CD4-positive, alpha-beta T cell treated with Interleukin-4 for 4 hours (primary cell): ENCODE measurements at places on chromosomes 1 and 21.

- no peak for DNase-seq
Measured at GRCh38 chr21:15343066-15343465, 278.3 kb upstream of the NRIP1 start.

DNA sequence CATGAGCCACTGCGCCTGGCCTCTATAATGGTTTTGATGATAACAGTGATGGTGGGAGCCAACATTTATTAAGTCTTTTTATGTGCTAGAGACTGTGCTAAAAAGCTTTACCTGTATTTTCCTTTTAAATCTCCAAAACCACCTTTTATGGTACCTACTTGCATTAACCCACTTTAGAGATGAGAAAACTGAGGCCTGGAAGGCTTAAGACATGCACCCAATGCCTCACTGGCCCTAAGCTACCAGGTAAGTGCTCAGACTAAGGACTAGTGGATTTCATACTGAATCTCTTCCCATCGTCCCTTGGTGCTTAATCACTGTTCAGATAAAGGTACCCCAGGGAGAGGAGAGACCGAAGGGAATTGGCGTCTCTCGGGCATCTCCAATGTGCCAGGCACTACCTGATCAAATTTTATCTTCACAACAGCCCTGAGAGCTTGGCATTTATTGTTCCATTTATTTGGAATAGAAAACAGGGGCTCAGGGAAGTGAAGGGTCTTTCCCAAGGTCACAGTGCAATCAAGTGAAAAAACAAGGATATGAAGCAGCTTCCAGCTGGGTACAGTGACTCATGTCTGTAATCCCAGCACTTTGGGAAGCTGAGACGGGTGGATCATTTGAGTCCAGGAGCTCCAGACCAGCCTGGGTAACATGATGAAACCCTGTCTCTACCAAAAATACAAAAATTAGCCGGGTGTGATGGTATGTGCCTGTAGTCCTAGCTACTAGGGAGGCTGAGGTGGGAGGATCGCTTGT lies 84.2 kb downstream of the LACTBL1 start:
- DNase-seq = no peak

GRCh38 chr1:189336115-189337100 lies 1141.3 kb downstream of the BRINP3 start:
- no peak for DNase-seq

DNA sequence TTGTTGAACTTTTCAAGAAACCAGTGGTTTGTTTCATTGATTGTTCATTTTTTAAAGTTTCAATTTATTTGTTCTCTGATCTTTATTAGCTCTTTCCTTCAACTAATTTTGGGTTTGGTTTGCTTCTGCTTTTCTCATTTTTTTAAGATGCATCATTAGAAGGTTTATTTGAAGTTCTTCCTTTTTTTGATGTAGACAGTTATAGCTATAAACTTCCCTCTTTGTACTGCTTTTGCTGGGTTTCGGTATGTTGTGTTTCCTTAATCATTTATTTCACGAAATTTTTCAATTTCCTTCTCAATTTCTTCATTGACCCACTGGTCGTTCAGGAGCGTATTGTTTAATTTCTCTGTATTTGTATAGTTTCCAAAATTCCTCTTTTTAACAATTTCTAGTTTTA lies 133.3 kb upstream of the GPR52 start:
- DNase-seq = no peak

DNA sequence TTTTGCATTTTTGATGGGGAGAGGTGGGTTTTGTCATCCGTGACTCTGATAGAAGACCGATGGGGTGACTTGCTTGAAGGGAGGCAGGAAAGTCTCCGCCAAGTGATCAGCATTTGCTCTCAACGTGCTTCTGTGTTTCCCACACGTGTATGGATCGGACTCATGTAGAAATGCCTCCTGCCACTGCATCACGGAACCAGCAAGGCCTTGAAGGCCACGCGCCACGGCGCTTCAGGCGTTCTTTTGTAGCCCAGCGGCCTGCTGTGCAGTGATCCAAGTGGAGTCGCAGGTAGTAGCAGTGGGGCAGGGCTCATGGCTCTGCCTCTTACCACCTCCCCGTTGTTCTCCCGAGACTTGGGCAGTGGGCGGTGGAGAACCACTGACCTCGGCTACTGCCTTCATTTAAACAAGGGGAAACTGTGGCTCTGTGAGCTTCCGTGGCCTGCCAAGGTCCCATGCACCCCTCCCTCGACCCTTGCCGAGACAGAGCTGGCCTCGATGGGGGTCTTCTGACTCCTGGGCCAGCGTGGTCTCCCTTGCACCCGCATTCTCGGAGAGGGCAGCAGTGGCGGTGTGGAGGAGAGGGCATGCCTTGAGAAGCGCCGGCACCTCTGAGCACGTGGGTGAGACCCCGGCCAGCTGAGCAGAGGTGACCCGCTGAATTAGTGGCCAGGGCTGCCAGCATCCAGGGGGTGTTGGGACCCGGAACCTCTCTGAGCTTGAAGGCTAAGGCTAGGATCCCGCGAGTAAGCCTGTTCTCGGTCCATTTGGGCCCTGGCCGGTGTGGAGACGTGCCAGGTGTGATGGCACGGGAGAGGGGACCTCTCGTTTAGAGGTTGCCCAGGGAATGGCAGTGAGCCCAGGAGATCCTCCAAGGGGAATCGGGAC lies 46.1 kb upstream of the ABCG1 start:
- no peak for DNase-seq

- DNase-seq = no peak
Measured at GRCh38 chr1:175040324-175040879, 17.2 kb upstream of the MRPS14 start.

DNA sequence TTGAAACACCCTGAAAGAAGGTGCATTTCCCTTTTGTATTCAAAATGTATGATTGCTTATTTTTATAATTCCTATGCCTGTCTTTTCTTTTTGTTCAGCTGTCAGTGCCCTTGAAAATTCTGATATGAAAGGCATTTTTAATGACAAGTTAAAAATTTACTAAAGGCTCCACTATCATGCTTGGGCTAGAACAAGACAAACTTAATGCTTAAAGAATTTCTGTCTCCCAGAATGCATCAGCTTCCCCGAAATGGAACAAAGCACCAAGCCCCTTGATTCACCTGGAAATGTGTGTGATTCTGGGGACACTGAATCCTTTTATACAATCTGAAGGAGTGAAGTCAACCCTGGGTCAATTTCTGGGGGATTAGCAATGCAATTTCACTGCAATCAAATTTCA lies 457.5 kb downstream of the LMO4 start:
- no peak for DNase-seq

- no peak for DNase-seq
Measured at GRCh38 chr1:35768350-35769187, 1.2 kb downstream of the CLSPN start.

GRCh38 chr1:230359992-230360668 lies 66.0 kb downstream of the PGBD5 start:
- DNase-seq = no peak

DNA sequence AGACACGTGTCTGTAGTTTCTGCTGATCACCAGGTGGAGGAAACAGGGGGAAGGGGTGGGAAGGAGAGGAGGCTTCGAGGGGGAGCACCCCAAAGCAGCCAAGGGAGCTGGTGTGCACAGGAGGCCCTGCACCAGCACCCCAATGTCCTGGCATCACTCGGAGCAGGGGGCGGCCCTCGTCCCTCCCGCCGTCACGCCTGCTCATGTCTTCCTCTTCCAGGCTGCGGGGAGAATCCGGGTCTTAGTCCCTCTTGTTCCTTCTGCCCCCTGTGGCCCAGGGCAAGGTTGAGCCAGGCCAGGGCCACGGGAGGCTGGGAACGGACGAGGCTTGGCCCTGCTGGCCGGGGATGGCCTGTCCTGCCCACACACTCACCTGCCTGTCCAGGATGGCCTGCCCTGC lies 21.4 kb upstream of the ARHGEF16 start:
- DNase-seq = no peak

DNA sequence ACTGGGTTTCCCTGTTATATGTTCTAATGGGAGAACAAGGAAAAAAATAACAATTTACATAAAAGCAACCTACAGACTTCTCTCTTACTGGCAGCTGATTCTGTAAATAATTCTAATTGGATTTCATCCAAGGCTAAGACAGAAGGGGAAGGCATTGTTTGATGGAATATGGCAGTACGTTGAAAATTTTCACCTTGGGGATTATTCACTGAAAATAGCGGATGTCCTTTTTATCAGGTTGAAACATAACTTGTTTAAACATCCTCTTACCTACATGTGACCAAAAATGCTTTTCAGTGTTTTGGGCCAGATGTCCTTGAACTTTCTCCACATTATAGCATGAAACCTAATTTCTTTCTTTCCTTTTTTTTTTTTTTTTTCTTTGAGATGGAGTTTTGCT lies 24.9 kb downstream of the TSNAX start:
- no peak for DNase-seq

DNA sequence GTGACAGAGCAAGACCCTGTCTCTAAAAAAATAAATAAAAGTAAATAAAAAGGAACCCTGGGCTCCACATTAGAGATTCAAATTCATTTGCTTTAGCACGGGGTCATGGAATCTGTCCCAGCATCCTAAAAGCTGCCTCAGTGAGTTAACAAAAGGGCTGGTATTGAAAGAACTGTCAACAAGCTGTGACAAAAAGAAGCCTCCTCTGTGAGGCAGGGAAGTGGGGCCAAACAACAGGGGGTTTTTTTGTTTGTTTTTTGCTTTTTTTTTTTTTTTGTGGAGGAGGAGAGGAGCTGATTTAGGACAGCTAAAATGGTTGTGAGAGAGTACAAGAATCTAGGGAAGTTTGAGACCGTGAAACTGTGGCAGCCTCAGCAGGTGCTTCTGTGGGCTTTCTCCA lies 115.7 kb downstream of the LIPI start:
- no peak for DNase-seq

DNA sequence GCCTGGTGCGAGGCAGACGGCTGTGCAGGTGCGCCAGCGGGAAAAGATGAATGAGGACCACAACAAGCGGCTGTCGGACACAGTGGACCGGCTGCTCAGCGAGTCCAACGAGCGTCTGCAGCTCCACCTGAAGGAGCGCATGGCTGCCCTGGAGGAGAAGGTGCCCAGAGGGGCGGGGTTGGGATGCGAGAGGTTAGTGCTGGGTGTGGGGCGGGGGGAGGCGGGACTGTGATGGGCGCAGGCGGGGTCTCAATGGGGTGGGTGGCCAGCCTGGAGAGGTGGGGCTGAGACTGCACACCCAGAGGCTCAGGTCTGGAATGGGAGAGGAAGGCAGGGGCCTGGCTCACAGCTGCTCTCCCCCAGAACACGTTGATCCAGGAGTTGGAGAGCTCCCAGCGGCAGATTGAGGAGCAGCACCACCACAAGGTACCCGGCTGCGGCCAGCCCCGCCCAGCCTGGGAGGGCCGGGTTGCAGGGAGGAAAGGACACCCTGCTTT lies 22.3 kb downstream of the PPFIA4 start:
- no peak for DNase-seq

DNA sequence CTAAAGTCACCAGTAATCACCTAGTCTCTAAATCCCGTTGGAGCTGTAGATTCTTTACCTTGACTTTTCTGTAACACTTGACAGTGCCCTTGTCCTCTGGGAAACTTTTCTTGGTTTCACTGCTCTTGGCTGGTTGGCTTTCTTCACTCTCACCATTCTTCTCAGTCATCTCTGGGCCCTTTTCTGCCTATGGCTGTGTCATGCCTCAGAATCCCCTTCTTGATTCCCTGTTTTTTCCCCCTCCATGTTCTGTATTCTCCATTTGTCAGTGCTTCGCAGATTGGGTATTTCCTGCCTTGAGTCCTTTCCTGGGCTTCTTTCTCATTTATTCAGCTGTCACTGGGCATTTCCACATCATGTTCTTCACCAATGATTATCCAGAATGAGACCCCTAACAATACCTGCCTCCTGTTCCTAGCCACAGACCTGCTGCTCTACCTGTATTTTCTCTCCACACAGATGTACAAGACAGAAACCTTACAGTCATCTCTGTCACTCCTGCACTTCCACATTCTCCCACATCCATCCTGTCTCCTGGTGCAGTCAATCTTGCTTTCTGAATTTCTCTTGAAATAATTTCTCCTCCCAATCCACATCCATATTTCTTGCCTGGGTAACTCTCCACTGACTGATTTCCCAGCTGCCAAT lies 14.7 kb downstream of the UCK2 start:
- no peak for DNase-seq

DNA sequence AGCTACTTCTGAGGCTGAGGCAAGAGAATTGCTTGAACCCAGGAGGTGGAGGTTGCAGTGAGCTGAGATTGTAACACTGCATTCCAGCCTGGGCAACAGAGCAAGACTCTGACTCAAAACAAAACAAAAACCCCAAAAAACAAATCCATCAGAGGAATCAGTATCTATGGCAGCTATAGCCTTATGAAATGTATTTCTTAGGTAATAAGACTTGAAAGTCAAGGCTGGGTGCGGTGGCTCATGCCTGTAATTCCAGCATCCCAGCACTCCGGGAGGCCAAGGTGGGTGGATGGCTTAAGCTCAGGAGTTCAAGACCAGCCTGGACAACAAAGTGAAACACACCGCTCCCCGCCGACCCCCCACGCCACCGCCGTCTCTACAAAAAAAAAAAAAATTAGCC lies 31.1 kb upstream of the EYA3 start:
- no peak for DNase-seq

DNA sequence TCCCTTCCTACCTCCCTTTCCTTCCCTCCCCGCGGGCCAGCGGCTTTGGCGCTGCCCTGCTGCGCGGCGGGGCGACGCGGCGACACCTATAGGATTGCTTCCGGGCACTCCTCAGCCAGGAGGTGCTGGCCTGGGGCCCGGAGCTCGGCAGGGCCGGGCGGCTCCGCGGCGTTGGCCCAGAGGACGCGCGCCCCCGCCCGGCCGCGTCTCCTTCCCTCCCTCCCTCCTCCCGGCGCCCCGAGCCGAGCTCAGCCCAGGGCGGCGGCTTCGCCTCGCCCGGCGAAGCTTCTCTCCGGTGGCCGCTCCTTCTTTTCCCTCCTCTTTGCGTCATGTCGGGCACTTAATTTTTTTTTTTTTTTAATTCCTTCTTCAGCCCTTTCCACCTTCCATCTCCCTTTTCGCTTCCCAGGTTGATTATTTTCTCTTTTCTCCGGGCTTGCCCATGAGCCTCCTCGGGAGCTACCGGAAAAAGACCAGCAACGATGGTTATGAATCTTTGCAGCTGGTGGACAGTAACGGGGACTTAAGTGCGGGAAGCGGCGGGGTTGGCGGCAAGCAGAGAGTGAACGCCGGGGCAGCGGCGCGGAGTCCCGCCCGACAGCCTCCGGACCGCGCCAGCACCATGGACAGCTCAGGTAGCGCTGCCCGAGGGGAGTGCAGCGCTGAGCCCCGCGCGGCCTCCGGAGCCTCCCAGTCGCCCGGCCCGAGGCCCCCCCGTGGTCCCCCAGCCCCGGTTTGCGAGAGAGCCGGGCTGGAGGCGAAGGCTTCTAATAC lies at the start of gene DNAJC6:
DNAJC6 (plus strand) TSS at position 240 of the 774 bp plus-strand sequence; CDS start at position 443, 203 bp downstream.
- peak; percentile 8 for DNase-seq

DNA sequence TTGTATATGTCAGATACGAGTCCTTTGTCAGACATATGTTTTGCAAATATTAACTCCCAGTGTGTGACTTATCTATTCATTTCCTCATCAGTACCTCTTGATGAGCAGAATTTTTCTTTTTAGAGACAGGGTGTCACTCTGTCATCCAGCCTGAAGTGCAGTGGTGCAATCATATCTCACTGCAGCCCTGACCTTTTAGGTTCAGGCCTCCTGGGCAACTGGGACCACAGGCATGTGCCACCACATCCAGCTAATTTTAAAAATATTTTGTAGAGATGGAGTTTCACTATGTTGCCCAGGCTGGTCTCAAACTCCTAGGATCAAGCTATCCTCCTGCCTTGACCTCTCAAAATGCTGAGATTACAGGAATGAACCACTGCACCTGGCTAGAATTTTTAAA lies 93.0 kb downstream of the HLCS start:
- no peak for DNase-seq

- DNase-seq = no peak
Measured at GRCh38 chr1:97680894-97681293, 239.9 kb downstream of the DPYD start.

- peak; percentile 67 for DNase-seq
Measured at GRCh38 chr1:101081496-101082488, 56.2 kb upstream of the DPH5 start.

GRCh38 chr1:96748078-96748477 lies 26.5 kb downstream of the PTBP2 start:
- DNase-seq = no peak
